ENCODE measurements at places on chromosomes 1 and 21.

GRCh38 chr1:77950873-77951272 lies 28.0 kb downstream of the FUBP1 start:
- DNase-seq = no peak

DNA sequence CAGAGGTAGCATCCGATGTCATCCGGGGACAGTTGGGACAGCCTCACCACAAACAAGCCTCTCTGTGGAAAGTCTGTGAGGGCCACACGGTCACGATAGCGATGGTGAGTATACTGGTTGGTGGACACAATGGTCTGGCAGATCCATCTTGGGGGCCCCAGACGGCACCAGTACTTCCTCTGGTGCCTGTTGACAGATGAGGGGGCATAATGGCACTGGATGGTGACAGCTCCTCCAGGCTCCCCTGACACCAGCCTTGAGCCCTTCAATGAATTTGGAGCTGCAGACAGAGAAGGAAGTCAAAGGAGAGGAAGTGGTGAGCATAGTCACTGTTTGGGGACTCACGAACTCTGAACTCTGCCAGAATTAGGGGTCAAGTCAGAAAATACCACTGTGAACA lies 8.0 kb downstream of the FCAMR start:
- DNase-seq = no peak

DNA sequence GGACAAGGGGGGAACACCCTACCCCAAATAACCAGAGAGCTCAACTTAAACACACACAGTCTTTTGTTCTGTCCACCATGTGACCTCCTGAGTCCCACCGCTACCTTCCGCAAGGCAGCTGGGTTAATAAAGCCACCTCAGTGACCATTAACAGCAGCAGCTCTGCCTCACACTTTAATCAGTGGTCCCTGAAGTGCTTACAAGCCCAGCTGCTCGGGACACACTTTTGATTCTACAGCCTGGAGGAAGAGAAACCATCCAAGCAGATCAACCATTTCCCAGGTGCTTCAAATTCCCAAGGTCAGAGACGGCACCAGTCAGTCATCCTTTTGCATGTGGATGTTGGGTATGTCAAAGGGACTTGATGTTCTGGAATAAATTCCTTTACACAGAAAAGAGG lies 70.1 kb downstream of the KCNJ15 start:
- no peak for DNase-seq

GRCh38 chr1:153832293-153832692 lies 57.1 kb downstream of the SLC27A3 start:
- DNase-seq = no peak

GRCh38 chr1:39354572-39354971 lies 136.9 kb upstream of the BMP8A start:
- no peak for DNase-seq

- DNase-seq = no peak
Measured at GRCh38 chr1:23459338-23459757, 24.6 kb downstream of the ASAP3 start.

DNA sequence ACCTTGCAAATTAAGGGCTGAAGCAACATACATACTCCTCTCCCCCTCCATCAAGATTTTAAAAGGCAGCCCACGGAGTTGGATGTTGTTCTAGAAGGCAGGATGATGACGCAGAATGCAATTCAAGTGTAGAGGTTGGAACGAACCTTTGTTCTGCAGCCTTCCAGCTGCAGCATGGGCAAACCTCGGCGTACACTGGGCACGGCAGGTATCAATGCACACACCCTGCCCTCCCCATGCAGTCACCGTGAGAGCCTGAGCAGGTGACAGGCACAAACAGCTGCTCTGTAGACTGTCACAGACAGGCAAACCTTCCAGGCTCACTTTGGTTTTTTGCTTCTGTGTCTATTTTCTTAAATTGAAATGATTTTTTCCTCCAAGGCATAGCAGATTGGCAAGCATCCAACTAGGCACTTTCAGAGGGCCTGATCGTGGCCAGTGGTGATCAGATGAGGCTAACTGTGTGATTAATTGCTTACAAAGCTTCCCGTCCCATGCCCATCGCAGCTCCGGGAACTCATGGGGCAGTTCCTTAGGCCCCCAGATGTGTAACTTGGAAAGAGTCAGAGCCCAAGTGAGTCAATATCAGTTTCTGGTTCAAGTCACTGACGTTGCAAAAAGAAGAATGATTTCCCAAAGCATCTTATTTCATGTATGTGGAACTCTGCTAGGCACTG lies 82.3 kb downstream of the ITPKB start:
- DNase-seq = no peak

GRCh38 chr1:19391596-19391981 lies 79.5 kb downstream of the SLC66A1 start:
- DNase-seq = no peak

GRCh38 chr1:6280761-6281451 lies 20.0 kb upstream of the GPR153 start:
- no peak for DNase-seq

GRCh38 chr1:65791801-65792668 lies 660 bp upstream of the PDE4B start:
- no peak for DNase-seq

GRCh38 chr1:78359666-78360065 lies 131.1 kb upstream of the PTGFR start:
- no peak for DNase-seq

- DNase-seq = no peak
Measured at GRCh38 chr21:35316933-35317332, 267.8 kb upstream of the RUNX1 start.

DNA sequence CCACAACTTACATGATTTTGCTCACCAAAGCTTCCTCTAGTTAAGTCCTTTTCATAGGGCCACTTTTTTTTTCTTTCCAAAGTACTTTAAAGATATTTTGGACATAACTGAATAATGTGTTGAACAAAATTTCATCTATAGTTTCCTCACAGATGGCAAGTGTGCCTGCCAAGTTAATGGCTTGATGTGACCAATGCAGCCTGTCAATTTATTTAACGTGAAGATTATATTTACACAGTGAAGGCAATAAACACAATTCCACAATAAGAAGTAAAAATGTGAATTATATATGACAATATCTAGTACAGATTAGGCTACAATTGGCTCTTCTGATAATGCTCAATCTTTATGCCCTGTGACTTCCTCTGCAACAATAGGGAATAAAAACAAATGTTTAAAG lies 18.0 kb downstream of the CLCA2 start:
- no peak for DNase-seq

DNA sequence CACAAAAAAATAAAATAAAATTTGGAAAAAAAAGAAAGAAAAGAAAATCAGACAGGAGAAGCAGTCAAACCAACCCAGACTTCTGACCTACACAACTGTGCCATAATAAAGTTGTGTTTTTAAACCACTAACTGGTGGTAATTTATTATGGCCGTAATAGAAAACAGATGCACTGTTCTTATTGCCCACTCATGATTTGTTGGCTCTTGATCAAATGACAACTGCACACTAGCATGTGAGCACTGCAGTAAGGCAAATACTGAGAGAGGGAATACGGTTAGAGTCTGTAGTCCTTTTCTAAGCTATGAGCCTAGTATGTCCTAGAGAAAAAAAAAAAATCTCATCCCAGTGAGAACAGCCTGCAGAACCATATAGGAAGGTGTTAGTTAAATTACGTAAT lies 61.2 kb upstream of the TNR start:
- DNase-seq = no peak

GRCh38 chr1:18246543-18246942 lies 138.9 kb downstream of the IGSF21 start:
- DNase-seq = no peak

DNA sequence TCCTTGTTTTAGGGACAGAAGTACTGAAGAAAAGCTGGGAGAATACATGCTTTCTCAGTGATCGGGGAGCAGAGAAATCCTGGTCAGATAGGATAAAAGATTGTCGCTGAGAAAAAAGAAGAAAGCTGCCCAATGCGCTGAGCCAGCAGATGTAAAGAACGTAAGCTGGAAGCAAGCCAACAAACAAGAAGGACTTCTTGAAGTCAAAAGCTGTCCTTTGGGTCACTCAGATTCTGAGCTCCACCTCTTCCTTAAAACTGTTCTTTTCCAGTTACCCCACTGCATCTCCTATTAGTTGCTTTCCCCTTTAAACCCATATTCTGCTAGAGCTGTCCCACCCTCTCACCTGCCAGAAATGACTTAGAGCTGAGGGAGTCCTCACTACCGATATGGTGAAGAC lies 64.8 kb downstream of the GPR137B start:
- DNase-seq = no peak

- DNase-seq = no peak
Measured at GRCh38 chr1:111821121-111821745, 65.5 kb downstream of the DDX20 start.
